ENCODE measurements at places on chromosomes 3 and 15. TPM values are rescaled to one million over a fixed set of nuclear protein-coding genes. Genes with fewer than 3 reads are reported as not detected.

DNA sequence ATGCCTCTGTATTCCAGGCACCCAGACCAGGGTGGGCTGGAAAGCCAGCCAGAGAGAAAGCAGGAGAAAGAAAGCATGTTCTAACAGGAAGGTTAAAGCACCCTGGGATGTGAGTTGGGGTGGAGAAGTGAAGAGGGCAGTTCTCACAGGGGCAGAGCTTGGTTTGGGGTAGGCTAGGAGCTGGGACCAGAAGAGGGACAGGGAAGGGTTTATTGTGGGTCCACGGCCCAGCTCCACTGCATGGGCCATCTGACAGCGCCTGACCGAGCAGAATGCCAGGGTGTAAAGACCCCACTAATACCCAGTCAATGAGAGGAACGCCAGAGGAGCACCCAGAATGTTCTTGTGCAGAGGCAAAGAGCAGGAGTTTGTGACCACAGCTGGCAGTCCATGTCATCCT is 27.1 kb upstream of the MAGEF1 start:
- DNase-seq = no peak

DNA sequence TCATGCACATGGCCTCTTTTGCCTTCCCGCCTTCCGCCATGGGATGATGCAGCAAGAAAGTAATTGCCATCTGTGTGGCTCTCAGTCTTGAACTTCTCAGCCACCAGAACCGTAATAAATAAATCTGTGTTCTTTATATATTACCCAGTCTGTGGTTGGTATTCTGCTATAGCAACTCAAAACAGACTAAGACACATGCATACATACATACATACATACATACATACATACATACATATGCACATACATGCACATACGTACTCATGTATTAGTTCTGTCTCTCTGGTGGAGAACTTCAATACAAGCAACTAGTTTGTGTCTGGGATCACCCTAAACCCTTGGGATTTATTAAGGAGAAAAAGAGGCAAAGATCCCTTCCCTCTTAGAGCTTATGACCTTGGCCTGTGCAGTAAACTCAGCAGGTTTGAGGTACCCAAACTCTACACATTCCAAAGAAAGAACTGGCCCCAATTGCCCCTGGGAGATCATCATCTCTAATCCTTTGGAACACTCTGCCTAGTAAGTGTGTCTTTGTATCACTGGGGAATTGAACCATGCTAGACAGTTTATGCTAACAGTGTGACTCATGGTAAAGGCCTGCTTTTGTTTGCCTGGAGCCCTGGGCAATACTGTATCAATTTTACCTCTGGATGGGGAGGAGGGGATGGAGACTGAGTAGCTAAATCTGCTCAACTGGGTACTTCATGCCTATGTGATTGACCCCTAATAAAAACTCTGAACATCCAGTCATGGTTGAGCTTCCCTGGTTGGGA is 115.6 kb upstream of the LMCD1 start:
- DNase-seq = no peak

RLBP1 gene
- total RNA-seq = not detected

GRCh38 chr3:177615015-177615414 is 417.7 kb upstream of the TBL1XR1 start:
- DNase-seq = peak; percentile 83

GRCh38 chr3:36394176-36394575 is 13.9 kb downstream of the STAC start:
- DNase-seq = no peak

CMC1 gene
- 35.7 TPM for total RNA-seq

- no peak for DNase-seq
Measured at GRCh38 chr15:56719774-56720555, 13.3 kb downstream of the ZNF280D start.

MESD gene
- total RNA-seq = 14.0 TPM

ZNF654 gene
- total RNA-seq = 11.9 TPM

CA12 gene
- total RNA-seq = 0.65 TPM

ACP3 gene
- total RNA-seq = 2.0 TPM

- DNase-seq = no peak
Measured at GRCh38 chr15:48190932-48191573, 412 bp upstream of the CTXN2 start.

GRCh38 chr3:87128006-87128405 is 99.1 kb upstream of the CHMP2B start:
- DNase-seq = no peak

DNA sequence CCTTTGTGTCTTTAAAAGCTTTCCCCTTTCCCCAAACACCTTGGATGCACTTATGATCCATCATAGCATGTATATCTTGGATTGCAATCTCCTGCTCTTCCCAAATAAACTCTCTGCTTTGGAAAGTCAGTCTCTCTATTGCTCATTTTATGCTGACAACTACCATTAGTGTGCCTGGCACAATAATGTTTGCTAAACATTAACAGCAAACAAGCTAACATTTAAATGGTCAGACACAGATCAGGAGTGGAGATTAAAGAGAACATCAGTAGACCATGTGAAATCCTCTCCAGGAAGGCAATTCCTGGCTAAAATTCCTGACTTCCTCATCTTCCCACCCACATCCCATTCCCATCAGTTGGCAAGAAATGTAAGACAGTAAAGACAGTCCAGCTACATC is 44.3 kb upstream of the EIF1B start:
- DNase-seq = no peak

DNA sequence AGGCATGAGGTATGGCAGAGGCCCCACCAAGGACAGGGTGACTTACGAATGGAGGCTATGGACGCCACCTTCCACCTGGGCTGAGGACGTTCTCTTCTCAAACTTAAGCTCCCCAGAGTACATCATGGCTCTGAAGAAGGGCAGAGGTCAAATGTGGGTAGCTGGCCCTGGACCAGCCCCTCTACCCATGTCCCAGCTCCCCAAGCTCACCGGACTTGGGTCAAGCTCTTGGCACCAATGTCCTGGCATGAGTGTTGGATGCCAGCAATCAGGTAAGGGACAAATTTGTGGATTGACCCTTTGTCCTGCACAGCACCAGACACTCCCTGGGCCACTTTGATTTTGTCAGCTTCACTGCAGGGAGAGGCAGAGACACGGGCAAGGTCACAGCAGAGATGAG is 2.5 kb downstream of the NDUFAF3 start:
- DNase-seq = no peak

APBA2 gene
- total RNA-seq = 2.0 TPM

RNF111 gene
- total RNA-seq = 22.2 TPM

CCDC13 gene
- total RNA-seq = 0.41 TPM

BBS4 gene
- 17.9 TPM for total RNA-seq

SLMAP gene
- total RNA-seq = 294 TPM

CKMT1B gene
- total RNA-seq = 0.76 TPM

ARHGAP31 gene
- total RNA-seq = 42.8 TPM

COLQ gene
- total RNA-seq = 1.7 TPM
